ENCODE measurements at places on chromosomes 16 and 17.

DNA sequence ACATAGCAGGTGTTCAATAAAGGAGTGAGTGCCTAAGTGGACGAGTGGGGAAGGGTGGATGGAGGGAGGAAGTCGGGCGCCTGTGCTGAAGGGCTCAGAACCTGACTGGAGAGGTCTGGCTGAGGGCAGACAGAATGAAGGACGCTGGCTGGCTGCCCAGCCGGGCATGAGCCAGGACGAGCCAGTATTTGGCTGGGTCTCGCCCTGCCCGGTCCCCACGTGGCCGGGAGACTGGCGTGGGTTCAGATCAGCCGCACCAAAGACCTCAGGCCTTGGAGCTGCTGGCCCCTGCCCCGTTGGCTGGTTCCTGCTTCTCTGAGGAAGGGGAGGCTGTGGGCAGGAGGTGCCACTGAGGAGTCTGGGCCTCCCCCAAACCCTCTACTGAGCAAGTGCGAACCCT, 79.8 kb downstream of the ENGASE start:
- no peak for DNase-seq

- no peak for DNase-seq
Observed at GRCh38 chr16:90044111-90044551, 24.9 kb upstream of the DBNDD1 start.

DNA sequence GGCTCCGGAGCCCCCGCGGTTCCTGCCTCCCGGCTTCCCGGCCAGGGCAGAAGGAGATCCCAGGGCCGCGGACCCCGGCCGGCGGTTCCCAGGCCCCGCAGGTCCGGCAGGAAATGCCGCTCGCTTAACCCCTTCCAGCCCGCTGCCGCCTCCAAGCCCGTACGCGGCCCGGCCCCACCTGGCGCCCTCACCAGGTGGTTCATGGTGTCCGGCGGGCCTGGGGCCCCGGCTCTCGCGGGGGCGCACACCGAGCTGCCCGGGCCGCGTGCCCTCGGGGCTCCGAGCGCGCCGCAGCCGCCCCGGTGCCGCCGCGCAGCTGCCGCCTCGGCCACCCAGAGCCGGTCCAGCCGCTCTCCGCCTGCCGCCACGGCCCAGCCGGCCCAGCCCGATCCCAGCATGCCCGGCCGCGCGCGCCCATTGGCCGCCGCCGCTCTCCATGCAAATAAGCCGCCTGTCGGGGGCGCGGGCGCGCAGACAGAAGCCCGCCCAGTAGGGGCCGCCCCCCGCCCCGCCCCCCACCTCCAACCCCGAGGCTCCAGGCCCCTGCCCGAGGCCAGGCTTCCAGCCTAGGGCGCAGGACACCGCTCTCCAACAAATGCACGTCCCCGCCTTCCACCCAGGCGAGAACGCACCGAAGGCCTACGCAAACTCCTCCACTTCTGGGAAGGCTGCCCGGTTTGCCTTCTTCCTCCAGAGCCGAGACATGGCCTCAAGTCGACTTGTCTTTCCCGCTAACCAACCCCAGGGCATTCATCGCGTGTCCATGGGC, at the start of gene BCAR1:
BCAR1 (minus strand) TSS at position 345 of the 769 bp plus-strand sequence; CDS start at position 203, 142 bp downstream.
- DNase-seq, result peak; percentile 85

DNA sequence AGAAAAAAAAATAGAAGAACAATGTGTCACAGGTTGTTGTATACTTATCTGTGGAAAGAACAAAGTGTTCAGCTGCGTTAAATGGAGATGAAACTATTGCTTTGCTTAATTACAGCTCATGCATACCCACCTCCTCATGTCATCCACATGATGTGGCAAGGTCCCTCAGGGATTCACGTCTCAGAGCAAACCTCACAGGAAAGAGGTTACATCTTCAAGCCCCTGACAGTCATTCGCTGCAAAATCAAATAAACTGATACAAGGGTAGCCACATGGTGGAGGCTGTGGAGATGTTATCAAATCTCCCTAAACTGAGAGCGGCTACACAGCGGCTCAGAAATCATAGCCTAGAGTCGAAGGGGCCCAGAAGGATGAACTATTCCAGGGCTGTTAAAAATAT, 21.1 kb downstream of the GINS3 start:
- DNase-seq, result no peak

DNA sequence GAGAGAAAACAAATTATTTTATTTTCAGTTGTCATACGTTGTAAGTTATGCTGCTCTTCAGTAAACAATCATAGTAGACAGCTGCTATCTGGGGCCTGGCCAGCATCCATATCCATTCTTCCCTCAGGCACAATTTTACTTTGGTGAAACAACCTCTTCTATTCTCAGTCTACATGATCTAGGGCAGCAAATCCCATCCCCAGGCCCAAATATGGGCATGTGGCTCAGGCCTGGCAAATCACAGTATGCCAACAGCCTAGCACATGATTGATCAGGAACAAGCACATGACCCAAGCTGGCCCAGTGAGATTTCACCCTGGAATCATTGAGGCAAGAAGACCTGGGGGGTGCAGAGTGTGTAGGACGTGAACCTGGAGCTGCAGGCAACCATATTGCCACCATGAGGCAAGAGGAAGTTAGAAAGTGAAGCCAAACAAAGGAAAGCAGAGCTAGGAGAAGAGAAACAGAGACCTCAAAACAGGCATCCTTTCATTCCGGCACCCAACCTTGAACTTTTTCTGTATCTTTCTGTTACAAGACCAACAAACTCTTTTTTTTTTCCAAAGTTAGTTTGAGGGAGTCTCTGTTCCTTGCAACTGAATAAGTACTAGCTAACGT, 10.3 kb upstream of the ABCC12 start:
- DNase-seq, result no peak

DNA sequence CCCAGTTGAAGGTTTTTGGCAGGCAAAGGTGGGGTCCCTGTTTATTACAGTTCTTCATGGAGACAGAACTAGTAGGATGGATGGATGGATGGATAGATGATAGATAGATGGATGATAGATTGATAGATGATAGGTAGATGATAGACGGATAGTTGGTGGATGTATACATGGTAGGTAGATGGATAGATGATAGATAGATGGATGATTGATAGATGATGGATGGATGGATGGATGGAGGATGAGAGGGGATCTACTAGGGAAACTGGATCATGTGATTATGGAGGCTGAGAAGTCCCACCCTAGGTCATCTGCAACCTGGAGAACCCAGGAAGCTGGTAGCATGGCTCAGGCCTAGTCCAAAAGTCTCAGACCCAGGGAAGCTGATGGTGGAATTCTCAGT, 88.6 kb downstream of the ABCC1 start:
- DNase-seq, result no peak

- peak; percentile 66 for DNase-seq
Observed at GRCh38 chr17:48074322-48075081, 26.3 kb downstream of the NFE2L1 start.

DNA sequence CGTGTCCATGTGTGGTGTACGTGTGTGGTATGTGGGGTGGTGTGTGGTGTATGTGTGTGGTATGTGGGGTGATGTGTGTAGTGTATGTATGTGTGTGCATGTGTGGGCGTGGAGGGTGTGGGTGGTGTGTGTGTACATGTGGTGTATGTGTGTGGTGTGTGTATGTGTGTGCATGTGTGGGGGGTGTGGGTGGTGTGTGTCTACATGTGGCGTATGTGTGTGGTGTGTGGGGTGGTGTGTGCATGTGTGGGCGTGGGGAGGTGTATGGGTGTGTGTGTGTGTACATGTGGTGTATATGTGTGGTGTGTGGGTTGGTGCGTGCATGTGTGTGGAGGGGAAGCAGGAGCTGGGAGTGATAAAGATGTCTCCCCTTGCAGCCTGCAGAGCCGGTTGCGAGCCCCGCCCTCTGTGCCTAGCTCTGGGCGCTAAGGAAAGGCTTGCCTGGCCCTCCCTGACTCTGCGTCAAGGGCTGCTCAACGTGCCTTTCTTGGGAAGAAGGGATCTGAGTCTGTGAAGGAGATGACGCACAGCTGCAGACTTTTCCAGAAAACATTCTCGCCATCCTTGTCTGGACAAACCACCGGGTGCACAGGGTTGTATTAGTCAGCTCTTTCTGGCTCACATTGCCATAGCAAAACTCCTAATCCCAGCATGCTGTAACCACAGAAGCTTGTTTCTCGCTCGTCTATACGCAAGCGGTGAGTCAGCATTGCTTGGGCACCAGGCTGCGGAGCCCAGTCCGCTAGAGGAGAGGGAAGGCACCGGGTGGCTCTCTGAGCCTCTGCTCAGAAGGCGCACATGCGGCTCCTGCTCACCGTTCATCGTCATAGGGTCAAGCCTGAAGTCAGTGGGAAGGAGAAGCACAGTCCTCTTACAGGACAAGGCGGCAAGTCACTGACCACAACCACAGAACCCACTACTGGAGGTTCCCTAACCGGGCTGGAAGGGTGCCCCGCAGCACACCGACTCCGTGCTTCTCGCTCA, 2.0 kb upstream of the CD300H start:
- peak; percentile 60 for DNase-seq

DNA sequence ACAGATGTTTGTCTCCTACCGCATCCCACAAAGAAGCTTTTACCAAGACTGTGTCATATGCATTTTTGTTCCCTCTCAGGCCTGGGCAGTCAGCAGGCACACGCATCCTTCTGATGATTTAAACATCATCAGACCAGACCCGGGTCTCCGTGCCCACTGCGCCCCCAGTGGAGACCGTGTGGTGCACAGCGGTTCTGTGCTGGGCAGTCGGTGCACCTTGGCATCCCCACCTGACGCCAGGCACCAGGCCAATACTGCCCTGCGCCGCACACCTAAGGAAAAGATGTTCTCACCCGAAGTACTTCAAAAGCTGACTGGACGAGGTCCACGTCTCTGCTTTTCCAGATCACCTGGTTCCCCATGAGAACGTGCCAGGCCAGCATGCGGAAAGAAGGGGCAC, 10.6 kb upstream of the PLD6 start:
- DNase-seq, result no peak

GRCh38 chr16:55900616-55901393, 25.6 kb upstream of the CES5A start:
- no peak for DNase-seq

DNA sequence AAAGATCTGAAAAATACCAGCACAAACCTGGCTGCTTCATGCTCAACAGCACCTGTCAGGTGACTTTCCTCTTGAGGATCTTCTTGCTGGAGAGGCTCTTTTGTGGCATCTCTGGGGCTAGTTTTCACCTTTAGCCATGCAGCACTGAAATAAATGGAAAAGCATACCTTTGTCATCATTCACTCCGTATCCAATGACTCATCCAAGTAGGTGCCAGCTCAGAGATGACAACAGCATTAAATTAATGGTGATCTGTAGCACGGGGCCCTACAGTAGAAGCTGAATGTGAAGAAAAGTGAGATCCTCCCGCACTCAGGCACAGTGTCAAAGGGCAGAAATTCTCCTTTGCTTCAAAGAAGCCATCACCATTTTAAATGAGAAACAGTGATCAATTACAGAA, 32.2 kb downstream of the KIAA0753 start:
- no peak for DNase-seq

DNA sequence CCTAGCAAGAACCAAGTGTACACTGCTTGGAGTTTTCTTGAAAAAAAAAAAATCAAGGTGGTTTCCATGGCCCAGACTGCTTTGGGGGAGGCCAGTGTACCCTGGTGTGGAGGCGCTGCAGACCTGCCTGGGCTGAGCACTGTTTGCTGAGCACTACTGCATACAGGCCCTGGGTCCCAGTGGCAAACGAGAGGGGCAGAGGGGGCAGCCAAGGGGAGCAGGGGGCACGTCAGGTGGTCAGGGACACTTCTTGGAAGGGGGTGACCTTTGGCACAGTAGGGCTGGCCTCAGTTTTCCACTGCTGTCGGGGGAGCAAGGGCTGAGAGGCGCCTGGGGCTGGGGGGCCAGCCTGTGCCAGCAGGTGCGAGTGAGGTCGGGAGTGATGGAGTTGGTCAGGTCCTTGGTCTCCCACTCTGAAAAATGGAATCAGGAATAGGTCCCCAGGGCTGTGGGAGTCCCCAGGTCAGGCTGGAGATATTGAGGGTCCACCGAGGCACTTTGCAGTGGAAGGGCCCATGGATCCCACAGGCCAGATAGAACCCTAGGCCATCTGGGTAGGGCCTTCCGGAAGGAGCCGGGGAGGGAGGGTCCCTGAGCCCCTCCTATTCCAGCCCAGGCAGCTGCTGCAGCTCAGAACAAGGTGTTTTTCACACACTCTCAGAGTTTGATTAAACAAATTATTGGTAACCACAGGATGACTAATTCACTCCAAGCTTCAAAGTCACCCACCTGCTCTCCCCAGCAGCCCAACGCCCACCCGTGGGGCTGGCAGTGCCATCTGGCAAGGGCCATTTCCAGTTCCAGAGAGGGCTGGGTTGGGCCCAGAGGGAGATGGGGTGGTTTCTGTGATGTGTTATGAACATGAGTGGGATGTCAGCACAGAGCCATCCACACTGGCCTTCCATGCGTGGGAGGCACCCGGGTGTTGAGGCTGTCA, 3.5 kb downstream of the ZFPM1 start:
- DNase-seq, result no peak

GRCh38 chr16:85332175-85332574, 219.9 kb upstream of the CIBAR2 start:
- no peak for DNase-seq

- no peak for DNase-seq
Observed at GRCh38 chr17:76415786-76416185, 31.4 kb downstream of the SPHK1 start.

DNA sequence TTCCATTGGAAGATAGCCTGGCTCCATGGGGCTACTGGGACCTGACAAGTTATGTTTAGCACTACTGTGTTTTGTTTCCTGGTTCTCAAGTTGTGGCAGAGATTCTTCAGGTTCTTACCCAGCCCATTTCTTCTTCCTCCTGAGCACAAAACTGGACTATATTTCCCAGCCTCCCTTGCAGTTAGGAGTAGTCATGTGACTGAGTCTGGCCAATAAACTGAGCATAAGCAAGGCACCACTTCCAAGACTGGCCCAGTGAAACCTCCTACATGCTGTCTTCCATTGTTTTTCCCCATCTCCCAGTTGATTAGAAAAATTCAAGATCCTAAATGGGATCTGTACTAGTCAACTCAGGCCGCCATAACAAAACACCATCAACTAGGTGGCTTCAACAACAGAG, 28.2 kb upstream of the RBBP6 start:
- no peak for DNase-seq

DNA sequence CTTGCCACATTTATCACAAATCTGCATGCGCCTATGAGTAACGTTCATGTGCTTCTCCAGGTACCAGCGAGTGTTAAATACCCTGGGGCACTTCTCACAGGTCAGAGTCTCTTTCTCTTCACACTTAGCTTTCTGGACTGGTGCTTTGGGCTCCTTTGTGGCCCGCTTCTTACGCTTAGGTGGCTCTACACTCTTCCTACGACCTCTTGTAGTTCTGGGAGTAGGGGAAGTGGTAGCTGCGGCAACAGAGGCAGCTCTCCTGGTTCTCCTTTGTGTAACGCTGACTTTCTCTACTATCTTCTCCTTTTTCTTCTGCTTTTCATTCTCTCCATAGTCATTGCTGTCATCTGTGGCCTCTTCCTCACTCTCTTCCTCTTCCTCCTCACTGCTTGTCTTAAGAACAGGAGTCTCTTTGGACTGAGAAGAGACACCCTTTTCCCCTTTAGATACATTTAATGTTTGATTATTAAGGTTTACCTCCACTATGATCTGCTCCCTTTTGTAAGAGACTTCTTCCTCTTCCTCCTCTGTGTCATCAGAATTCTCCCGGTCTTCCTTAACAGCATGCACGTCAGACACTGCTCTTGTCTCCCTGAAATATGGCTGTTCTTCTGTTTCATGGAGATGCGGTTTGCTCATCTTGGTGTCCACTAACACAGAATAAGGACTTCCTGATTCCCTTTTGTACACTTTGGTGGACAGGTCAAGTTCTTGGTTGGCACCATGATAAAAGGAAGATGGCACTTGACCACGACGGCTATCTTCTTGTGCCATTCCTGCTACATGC, 45.0 kb downstream of the ZNF652 start:
- DNase-seq, result no peak

GRCh38 chr17:17780922-17781590, 55.7 kb downstream of the SREBF1 start:
- no peak for DNase-seq

- no peak for DNase-seq
Observed at GRCh38 chr17:19718613-19719354, 2.4 kb upstream of the SLC47A2 start.
